ENCODE measurements at places on chromosomes 6 and 20.

GRCh38 chr6:147691446-147691845, 183.0 kb downstream of the SAMD5 start:
- H3K4me3 ChIP-seq = no peak overlapping the region
- no peaks in the 10 kb centered on the region for H3K36me3 ChIP-seq
- H3K27me3 ChIP-seq = no peaks in the 10 kb centered on the region

DNA sequence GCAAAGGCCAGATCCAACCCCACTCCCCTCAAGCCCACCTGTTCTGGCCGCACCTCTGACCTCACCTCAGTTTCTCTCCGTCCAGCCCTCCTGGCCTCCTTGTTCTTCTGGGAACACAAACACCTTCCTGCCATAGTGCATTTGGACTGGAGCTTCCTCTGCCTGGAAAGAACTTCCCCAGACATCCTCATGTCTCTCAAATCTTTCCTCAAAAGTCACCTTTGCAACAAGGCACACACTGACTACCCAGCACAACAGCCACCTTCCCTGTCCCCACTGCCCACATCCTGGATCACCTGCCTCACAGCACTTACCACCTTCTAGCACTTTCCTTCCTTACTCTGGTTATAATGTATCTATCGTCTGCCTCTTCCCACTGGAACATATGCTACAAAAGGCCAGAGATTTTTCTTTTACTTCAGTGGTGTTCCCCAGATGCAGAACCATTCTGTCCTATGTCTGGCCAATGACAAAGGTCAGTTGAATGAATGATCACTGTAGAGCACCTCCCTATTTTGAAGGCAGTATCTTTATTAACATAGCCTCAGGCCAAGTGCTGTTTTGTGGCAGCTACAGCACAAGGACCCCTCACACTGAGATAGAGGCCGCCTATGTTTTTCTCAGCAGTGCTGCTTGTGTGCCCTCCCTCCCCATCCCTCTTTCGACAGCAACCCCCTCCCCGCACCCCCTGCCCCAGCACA, 4.1 kb downstream of the HLA-B start:
- H3K27me3 ChIP-seq = no peaks in the 10 kb centered on the region
- H3K4me3 ChIP-seq = no peak overlapping the region
- peaks cover 36% of the 10 kb centered on the region for H3K36me3 ChIP-seq
- peaks cover 57% of the 10 kb centered on the region for H3K4me1 ChIP-seq

DNA sequence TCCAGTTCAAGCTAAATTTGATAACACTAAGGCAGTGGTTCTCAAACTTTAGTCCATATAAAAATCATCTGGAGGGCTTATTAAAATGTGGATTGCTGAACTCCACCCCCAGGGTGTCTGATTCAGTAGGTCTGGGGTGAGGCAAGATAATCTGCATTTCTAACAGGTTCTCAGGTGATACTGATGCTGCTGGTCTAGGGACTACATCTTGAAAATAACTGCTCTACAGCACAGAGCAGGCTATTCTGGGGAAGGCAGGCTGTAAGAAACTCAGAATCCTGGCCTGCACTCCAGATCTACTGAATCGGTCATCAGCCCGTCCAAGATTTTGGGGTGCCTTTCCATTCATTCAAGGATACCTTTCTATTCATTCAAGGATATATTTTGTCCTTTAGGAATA, 11.5 kb downstream of the CALHM5 start:
- H3K4me3 ChIP-seq = no peak overlapping the region
- no peak overlapping the region for H3K27ac ChIP-seq
- H3K27me3 ChIP-seq = no peaks in the 10 kb centered on the region

- peak within 1 kb of the TSS; percentile 54 for H3K27ac ChIP-seq
- no peaks in the 10 kb centered on the region for H3K27me3 ChIP-seq
- peak within 1 kb of the TSS; percentile 89 for H3K4me3 ChIP-seq
- peaks cover 16% of the 10 kb centered on the region for H3K4me1 ChIP-seq
Measured at GRCh38 chr20:36235892-36236785, at the start of gene AAR2. TSS of gene AAR2 (plus strand) at chr20:36236478. CDS start at chr20:36239869, 3,391 bp downstream.

DNA sequence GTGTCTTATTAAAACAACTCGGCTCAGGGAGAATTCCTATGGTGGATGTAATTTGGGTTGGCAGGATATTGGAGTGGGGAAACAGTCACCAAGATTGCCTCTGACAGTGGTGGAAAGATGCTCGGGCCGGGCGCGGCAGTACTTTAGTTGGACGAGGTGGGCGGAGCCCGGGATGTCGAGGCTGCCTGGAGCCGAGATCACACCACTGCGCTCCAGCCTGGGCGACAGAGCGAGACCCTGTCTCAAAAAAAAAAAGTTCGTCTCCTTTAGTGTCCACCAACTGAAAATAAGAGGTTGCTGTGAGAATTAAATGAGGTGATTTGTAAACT, 621 bp downstream of the NOL7 start:
- H3K4me3 ChIP-seq = peak overlapping the region; percentile 93
- DNase-seq = no peak
- no peaks in the 10 kb centered on the region for H3K27me3 ChIP-seq
- H3K36me3 ChIP-seq = no peaks in the 10 kb centered on the region
- peaks cover 16% of the 10 kb centered on the region for H3K4me1 ChIP-seq

- no peak overlapping the region for H3K27ac ChIP-seq
- no peaks in the 10 kb centered on the region for H3K4me1 ChIP-seq
- H3K36me3 ChIP-seq = no peaks in the 10 kb centered on the region
- H3K27me3 ChIP-seq = no peaks in the 10 kb centered on the region
Measured at GRCh38 chr6:64723327-64724058, 983.5 kb downstream of the EYS start.

GRCh38 chr20:17473659-17474058, 57.5 kb downstream of the BFSP1 start:
- H3K27ac ChIP-seq = no peak overlapping the region
- DNase-seq = no peak
- no peaks in the 10 kb centered on the region for H3K27me3 ChIP-seq
- no peak overlapping the region for H3K4me3 ChIP-seq
- H3K36me3 ChIP-seq = no peaks in the 10 kb centered on the region

DNA sequence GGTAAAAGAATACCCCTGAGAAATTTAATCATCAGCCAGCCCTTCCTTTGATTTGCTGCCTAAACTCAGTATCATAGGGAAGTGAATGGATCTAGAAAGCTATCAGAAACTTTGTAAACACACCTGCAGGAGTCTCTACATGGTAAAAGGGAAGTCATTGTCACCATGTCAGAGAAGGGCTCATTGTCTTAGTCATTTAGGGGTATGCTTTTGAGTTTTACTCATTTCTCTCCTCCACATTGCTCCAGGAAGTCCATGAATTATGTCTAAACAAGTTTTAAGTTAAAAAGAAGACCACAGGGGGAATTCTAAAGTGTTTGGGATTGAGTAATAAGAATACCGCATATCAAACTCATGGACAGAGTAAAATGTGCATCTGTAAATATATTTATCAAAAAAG, 2.5 kb downstream of the SLC17A1 start:
- no peak for DNase-seq
- no peaks in the 10 kb centered on the region for H3K36me3 ChIP-seq
- H3K27me3 ChIP-seq = peaks cover 6% of the 10 kb centered on the region
- H3K4me1 ChIP-seq = no peaks in the 10 kb centered on the region
- H3K4me3 ChIP-seq = no peak overlapping the region

DNA sequence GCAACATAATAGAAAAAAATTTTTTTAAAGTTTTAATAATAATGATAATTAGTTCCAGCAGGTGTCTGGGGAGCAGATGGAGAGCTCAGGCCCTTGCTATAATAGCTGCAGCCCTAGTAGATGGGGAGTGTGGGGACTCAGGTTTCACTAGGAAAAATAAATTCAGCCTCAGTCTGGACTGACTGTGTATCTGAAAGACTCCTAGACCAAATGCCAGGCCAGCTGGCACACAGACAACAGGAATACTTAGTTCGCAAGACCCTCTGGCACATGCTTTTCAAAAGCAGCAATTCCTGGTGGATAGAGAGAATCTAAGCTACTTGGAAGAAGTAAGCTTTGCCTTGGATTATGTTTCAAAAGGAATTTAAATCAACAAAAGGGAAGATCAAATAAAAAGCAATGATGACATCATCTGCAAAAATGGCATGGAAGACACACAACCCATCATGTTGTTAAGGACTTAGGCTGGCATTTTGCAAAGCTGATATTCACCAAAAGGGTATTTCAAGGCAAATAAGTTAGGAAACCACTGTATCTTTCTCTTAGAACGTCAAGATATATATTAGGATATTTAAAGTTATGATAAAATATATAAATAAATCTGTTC, 107.8 kb downstream of the RNGTT start:
- peaks cover 9% of the 10 kb centered on the region for H3K36me3 ChIP-seq
- no peaks in the 10 kb centered on the region for H3K27me3 ChIP-seq
- DNase-seq = no peak
- H3K4me3 ChIP-seq = no peak overlapping the region

Data from B cell (primary cell).